ENCODE measurements at places on chromosomes 3 and 15. TPM values are rescaled to one million over a fixed set of nuclear protein-coding genes. Genes with fewer than 3 reads are reported as not detected.

DNA sequence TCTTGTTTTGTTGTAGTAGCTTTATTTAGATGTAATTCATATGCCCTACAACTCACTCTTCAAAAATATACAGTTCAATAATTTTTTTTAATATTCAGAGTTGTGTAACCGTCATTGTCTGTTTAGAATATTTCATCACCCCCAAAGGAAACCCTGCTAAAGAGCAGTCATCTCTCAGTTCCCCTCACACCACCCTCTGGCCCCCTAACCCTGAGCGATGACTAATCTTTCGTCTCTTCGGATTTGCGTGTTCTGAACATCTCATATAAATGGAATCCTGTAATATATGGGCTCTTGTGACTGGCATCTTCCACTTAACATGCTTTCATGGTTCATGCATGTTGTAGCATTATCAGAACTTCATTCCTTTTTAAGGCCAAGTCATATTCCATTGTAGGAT, 183.8 kb downstream of the ATG7 start:
- no peak for DNase-seq

- peak; percentile 9 for DNase-seq
These were observed 6.1 kb upstream of the LRRC15 start for GRCh38 chr3:194375473-194376240.

DNA sequence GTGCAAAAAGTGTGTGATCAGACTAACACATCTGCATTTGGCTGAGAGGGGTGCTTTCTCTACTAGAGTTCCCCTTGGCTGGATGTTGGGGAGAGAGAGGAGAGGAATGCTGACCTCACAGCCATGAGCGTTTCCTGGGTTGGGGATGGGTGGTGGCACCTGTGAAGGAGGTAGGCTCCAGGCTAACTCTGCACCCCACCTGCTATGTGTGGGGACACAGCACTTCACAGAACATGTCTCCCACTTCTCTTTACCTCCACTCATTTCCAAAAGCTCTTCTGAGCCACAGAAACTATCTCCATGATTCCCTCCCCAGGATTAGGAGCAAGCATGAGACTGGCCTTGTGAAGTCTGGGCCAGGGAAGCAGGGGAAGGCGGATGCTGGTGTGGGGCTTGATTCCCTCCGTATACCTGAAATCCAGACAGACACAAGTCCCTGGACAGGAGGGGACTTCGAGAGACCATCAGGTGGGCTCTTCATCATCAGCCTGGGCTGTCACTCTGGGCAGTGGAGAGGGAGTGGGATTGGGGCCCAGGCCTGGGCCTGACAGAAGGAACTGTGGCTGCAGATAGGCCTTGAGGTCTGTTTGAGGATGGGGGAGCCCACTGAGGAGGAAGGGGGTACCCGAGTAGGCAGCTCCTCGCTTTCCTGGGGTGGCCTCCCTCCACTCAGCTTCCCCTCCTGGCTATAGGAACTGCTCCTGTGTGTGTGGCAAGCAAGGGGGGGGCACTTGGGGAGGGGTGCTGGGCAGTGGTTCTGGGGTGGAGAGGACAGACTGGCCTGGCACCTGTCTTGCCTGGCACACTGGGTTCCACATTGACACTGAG, 40.7 kb downstream of the FEM1B start:
- no peak for DNase-seq

DNA sequence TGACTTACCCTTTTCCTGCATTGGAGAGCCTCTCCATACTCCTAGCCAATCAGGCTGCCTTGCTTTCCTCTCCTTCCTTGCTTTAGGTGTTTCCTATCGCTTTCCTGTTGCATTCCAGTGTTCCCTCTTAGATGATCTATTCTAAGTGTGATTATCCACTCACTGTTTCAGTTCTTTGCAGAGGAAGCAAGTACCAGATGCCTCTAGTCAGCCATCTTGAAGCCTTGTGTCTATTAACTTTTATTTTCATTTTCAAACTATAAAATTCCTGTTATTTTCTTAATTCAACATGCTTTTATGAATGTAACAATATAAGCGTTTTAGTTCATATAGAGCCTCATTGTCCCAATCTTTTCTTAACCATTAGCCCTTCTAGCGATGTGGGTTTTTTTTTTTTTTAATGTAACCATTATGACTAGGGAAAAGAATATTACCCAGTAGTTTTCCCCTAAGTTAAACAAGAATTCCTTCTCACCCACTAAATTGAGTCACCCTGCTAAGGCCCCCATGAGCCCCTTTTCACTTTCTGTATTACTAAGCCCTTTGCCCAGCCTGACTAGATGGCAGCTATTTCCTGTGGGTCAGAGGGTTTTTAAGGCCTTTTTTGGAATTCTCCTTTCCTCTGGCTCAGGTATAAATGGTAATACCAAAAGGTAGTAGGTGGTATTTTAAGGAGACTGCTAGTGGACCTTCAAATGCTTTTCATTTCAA, 229.4 kb upstream of the CTNNB1 start:
- no peak for DNase-seq

DNA sequence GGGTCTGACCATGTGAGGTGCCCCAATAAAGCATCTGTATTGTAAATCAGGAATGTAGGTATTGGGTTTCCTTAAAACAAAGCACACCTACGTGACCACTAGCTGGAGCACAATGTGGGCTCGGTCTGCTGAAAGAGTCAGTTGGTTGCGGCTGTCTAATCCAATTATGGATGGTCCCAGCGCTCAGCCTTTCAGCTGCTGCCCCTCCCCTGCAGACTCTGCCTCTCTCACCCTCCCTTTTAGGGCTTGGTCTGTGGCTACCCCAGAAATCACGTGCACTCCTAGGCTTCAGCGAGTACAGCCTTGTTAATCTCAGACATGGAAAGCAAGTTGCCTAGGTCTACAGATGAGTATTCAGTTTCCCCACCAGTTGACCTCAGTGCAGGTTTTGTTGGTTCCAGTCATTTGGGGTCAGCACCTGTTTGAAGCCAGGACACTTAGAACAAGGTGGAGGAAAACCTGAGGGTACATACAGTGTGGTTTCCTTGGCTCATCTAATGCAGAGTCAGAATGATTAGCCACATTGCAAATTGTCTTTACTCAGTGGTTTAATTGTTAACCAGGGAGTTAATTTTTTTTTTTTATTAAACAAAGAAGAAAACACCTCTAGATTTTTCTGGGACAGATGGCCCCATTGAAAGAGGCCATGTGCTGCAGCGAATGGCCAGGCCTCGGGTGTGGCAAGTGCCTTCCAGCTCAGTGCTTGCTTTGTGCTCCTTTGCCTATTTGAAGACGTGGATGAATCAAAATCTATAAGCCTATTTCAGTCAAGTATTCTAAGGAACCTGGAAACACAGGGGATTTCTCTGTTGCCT, 137.7 kb downstream of the IGF1R start:
- DNase-seq: no peak

GRCh38 chr3:113927556-113927955, 20.3 kb upstream of the ZDHHC23 start:
- no peak for DNase-seq

DNA sequence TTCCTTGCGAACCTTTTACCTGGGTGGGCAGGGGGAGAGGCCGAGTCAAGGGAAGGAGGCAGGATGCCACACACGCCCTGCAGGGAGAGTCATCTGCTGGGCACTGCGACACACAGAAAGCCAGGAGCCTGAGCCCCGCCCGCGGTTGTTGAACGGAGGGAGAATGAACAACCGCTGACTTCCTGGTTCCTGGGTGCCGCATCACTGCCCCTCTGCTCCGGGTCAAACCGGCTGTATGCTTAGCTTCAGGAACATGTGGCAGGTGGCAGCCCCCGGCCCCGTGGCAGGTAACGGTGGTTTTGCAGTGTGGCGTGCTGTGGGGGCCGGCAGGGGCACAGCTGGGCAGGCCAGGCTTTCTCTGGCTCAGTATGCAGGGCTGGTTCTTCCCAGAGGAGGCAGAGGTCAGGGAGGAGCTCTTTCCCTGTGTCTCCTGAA, 33.4 kb downstream of the APBA2 start:
- DNase-seq: no peak

GRCh38 chr3:130093741-130094391, 12.2 kb downstream of the ALG1L2 start:
- no peak for DNase-seq

SNX33 gene
- total RNA-seq: 12.0 TPM

GRCh38 chr3:195212749-195213375, 58.1 kb downstream of the XXYLT1 start:
- DNase-seq: no peak

RFTN1 gene
- 25.0 TPM for total RNA-seq

DNA sequence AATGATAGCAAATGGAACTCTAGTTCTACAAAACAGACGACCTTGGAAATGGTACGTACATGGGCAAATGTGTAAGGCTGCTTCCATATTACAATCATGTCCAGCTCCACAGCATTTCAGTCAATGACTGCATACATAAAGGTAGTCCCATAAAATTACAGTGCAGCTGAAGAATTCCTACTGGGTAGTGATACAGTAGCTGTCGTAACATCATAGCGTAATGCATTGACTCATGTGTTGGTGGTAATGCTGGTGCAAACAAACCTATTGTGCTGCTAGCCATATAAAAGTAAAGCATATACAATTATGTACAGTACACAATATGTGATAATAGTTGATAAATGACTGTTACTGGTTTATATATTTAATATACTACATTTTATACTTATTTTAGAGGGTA, 18.5 kb downstream of the TTC23 start:
- DNase-seq: no peak

GRCh38 chr3:95926904-95927501, 887.4 kb upstream of the EPHA6 start:
- DNase-seq: no peak

TRPC1 gene
- 8.0 TPM for total RNA-seq

All from left ventricle myocardium superior (tissue), 1 donor.